Stimulated activated naive CD8-positive, alpha-beta T cell treated with anti-CD3 and anti-CD28 coated beads, Interleukin-15, Interleukin-2, amounts not matched to agents 100 U/mL and 50 U/mL, for 24 hours (primary cell): ENCODE measurements at places on chromosomes 2 and 18.

- no peak for DNase-seq
Observed at GRCh38 chr18:24157855-24158254, 19.0 kb downstream of the CABYR start.

DNA sequence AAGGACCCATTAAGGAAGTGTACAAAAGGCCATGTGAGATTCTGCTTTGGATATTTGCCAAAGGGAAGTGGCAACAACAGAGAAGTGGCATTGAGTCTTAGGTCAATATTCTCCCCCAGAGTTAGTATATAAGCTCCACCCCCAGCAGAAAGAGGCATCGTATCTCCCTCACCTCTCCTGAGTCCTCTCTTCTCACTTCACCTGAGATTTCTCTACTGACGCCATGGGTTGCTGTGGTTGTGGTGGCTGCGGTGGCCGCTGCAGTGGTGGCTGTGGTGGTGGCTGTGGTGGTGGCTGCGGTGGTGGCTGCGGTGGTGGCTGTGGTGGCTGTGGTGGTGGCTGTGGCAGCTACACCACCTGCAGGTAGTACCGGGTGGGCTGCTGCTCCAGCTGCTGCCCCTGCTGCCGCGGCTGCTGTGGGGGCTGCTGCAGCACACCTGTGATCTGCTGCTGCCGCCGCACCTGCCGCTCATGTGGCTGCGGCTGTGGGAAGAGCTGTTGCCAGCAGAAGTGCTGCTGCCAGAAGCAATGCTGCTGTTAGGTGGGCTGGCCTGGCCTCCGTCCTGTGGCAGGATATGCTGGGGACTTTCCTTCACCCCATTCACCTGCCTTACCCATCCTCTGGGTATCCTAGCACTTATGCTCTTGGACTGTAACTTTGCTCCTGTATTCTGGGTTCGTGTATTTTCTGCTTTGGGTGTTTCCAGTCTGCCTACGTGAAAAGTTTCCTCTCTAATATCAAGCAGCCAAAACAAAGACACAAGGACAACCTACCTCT, 5.9 kb downstream of the SCYGR3 start:
- DNase-seq, result peak; percentile 8

DNA sequence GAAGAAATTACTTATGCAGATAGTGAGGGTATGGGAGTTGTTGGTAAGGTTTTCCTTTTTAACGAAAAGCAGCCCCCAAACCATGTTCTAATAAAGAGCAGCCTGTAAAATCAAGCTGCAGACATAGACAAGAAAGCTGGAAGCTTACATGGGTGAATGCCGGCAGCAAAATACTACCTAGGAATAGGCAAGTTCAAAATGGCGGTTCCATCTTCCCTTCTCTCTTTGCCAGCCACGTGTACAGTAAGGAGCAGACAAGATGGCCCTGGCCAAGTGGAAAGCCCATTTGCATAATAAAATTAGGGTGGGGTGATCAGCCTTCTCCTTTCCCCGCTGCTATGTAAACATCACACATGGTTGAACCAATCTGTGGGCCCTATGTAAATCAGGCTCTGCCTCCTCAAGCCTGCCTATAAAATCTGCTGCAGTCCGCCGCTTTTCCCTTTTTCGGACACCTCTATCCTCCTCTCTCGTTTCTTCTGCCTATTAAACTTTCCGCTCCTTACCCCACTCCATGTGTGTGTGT, 155.0 kb downstream of the ZBTB7C start:
- no peak for DNase-seq

DNA sequence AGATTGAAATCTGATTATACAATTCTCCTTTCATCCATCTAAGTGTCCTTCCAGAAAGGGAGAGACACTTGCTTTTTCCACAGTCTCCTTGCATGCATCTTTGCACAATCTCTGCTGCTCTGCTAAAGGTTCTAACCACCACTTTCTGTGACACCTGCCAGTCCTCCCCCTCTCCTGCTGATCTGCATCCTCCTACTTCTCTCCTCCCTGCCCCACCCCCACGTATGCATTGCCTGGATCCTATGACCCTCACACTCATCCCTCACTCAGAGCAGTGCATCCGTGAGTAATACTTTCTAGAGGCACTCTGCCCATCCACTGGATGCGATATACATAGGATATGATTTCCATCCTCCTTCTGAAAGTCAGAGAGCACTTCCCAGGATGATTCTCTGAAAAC, 27.7 kb upstream of the TRAPPC8 start:
- no peak for DNase-seq

DNA sequence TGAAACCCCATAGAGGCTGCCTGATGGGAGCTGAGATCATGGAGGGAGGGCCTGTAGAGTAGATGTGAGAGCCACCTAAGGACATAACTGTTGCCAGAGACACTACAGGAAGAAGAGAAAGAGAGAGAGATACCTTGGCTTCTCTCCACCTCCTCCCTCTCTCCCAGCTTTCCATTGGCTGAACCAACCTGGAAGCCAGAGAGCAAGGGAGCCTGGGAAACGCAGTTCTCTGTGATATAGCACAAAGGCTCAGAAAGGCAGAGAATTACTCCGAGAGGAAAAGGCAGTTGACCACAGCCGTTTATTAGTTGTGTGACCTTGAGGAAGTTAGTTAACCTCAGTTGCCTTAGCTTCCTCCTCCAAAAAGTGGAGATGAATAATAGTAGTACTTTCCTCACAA, 37.7 kb upstream of the MAT2A start:
- DNase-seq, result no peak

- DNase-seq, result peak; percentile 13
Observed at GRCh38 chr2:26982102-26982742, 11.8 kb downstream of the MAPRE3 start.

DNA sequence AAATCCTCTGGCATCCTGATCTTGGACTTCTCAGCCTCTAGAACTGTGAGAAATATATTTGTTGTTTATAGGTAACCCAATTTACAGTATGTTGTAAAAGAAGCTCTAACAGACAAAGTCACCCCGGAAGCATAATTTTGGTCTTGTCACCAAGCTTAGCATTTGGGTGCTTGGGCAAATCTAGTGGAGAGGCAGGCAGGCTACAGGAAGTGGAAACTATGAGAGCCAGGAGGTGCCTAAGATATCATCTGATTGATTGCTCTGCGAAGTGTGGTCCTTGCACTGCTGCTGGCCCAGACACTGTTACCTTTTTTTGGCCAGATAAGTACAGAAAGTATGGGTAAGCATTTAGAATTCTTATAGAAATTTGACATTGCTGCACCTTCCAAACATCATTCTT, 102.9 kb downstream of the CDC42EP3 start:
- peak; percentile 25 for DNase-seq

GRCh38 chr2:71456617-71457016, 3.3 kb downstream of the DYSF start:
- no peak for DNase-seq

- no peak for DNase-seq
Observed at GRCh38 chr2:85989288-85989865, 100.6 kb upstream of the ST3GAL5 start.

GRCh38 chr18:2997429-2997828, 15.5 kb downstream of the LPIN2 start:
- no peak for DNase-seq

DNA sequence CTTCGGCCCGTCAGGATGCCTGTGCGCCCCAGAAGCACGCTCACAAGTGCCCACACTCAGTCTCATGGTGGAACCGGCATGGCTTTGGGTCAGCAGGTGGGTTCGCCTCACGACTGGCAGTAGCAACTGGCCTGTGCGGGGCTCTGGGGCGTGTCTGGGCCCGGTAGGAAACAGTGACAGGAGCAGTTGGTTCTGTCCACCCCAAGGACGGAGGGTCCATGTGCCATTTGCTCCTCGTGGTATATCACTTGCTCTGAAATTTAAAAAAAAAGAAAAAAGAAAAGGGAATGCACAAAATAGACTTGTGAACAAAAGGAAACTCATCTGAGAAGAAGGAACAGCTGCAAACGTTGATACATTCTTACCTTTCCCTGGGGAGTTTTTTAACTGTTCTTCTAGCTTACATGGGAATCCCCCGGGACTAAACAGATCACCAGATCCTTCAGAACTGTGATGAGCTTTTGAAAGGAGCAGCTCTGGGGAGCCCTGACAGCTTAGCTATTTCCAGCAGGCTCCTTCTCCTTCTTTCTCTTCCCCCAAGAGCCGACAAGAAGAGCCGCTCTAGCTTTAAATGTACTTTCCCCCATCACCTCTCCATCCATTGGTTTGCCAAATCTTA, 42.8 kb downstream of the TRAPPC12 start:
- DNase-seq, result no peak
